Stomach (tissue), 19 donors: ENCODE measurements at places on chromosomes 1 and 21. TPM values are rescaled to one million over a fixed set of nuclear protein-coding genes. Genes with fewer than 3 reads are reported as not detected.

GRCh38 chr1:212959266-212960220, 9.2 kb downstream of the VASH2 start:
- no peak for DNase-seq

GRCh38 chr21:44572959-44573583, 458 bp upstream of the KRTAP10-4 start:
- DNase-seq, result no peak

The MEX3A gene
- total RNA-seq, result 1.6 TPM

DNA sequence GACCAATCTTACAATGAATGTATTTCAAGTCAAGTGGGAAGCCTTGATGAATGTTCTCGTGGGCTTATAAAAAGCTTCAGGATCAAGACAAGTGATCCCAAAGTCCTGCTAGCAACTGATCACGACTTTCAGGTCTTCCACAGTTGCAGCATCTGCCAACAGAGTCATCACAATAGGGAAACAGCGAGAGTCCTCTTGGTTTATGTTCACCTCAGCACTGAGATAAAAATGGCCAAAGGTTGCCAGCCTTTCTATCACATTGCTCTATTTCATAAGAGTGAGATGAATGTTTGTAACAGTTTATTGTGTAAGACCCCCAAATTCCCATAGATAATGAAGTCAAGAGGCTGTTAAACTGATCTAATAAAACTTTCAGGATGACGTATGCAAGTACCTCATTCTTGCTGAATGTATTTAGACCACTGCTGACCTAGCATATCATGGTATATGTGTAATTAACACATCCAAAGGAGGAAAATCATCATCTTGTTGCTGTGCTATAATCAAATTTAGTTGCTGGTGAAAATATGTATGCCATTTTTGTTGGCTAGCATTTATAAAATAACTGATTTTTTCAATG, 150.6 kb downstream of the TGFBR3 start:
- DNase-seq, result no peak

- peak; percentile 3 for DNase-seq
These were observed 51.5 kb downstream of the SYT14 start for GRCh38 chr1:209989525-209989924.

DNA sequence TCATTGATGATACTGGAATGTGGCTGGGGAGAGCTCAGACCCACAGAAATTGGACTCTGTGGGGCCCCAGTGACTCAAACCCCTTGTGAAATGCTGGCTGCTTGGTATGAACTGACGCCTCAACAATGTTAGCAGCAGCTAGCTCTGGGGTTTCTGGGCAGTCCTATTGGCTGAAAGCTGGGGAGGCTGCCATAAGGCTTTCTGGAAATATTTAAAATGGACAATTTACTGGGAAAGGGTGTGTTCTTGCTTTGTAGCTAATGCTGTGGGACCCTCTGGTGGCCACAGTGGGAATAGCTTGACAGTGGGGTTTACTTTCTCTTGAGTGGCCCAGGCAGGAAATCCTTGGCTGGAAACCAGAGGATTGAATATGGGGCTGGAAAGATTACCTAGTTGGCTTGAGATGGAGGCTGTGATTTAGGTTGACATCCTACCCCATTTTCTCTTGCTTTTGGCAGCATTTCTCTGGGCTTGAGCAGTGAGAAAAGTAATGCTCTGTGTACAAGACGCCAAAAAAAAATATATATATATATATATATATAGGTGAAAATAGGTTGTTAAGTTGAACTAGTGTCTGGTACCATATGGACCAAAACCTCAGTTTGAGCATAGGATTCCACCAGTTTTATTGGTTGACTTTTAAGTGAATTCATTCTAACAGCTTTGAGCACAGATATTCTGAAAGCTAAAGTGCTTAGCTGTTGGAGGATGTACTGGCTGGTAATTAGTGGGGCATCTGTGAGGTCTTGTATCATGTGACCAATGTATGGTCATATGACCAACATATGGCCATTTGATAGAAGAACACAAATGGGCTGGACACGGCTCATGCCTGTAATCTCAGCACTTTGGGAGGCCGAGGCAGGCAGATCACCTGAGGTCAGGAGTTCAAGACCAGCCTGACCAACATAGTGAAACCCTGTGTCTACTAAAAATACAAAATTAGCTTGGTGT, 8.2 kb upstream of the S100A10 start:
- peak; percentile 95 for DNase-seq

DNA sequence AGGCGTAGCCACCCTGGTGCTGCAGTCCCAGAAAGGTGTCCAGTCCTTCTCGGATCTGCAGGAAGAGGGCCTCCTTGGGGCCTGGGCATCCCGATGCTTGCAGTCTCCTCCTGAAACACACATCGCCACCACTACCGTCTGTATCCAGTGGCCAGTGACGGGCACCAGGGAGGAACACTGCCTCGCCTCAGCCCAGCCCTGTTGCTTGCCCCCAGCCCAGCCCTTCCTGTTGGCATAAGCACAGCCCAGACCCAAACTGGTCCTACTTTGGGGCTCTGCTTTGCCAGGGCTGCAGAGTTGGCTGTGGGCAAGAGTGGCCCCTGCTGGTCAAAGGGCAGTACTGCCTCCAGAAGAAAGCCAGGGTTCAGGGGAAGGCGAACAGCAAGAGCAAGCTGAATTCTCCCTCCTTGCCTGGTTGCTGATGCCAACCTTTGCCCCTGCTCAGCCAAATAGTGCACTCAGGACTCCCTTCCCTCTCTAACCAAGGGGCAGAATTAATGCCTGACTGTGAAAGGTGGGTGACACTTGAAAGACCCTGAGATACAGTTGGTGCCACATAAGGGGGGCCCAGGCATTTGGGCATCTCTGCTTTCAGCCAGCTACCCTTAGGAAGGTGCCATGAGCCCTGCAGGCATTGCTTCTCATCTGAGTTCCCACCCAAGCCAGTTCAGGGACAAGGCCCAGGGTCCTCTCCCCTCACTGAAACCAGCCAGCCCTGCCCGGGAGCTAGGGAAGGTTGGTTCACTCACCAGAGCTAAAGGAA, 11.1 kb upstream of the ARHGEF2 start:
- peak; percentile 92 for DNase-seq

DNA sequence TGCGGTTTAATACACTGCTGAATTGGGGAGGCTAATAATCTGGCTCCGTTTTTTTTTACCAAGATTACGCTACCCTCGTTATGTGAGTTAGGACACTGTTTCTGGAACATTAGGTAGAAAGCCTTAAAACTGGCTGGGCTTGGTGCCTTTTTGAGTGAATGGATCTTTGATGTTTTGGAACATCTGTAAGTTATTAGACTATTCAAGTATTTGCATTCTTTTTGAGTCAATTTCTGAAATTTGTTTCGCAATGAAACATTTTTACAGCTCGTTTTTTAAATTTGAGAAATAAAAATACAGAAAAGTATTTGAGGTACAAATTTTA, 106.9 kb downstream of the LTN1 start:
- no peak for DNase-seq

DNA sequence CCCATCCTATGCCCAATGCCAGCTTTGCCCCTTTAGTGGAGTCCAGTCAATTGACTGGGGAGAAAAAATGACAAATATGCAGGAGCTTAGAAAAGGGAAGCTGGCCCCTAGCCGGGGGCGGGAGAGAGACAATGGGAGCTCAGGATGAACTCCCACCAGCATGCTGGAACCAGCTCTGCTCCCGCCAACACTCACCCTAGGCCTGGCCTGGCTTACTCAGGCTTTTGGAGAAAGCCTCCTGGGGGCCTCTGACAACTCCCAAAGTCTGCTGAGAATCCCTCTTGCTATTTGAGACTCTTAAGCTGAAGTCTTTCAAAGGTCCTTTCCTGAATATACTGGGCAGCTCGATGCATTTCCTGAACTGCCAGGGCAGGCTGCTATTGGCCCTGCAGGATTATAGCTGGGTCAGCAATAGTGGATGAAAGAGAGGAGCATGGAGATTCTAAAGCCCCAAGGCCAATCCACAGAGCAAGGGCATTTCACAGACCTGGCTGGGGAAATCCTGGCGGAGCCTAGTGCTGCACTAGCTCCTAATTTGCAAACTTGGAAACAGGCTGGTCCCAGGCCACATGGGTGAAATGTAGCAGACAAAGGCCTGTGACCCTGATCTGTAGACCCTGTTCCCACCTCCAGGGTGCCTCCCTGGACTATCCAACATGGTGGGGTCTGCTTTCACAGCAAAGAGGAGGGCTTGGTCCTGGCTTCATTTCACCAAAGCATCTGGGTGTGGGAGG, 35.7 kb upstream of the CLSTN1 start:
- no peak for DNase-seq

GRCh38 chr1:22127248-22127647, 15.6 kb downstream of the WNT4 start:
- no peak for DNase-seq

DNA sequence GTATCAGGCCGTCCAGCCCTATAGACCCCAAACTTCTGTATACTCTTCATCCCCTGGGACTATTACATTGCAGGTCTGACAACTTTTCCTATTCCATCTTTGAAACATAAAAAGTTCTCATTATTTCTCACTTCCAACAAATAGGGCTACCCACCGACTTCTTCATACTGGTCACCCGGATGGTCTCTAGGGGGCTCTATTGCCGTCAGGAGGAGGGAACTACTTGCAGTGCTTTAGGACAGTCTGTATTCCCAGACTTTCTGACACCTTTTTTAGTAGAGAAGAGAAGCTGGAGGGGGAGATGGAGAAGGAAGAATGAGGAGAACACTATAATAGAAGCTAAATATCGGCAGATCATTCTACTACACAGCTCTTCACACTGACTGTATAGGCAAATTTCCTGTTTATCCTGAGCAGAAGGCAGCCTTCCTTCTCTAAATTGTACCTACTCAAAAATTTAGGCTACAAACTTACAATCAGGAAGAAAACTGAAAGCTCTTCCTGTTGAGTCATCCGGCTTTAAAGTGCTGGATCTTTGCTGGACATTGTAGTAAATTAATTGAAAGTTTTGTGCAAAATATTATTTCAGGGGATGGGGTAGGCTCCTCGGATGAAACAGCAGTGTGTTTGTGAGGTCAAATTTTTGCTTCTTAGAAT, 54.6 kb downstream of the CDC7 start:
- DNase-seq, result no peak

DNA sequence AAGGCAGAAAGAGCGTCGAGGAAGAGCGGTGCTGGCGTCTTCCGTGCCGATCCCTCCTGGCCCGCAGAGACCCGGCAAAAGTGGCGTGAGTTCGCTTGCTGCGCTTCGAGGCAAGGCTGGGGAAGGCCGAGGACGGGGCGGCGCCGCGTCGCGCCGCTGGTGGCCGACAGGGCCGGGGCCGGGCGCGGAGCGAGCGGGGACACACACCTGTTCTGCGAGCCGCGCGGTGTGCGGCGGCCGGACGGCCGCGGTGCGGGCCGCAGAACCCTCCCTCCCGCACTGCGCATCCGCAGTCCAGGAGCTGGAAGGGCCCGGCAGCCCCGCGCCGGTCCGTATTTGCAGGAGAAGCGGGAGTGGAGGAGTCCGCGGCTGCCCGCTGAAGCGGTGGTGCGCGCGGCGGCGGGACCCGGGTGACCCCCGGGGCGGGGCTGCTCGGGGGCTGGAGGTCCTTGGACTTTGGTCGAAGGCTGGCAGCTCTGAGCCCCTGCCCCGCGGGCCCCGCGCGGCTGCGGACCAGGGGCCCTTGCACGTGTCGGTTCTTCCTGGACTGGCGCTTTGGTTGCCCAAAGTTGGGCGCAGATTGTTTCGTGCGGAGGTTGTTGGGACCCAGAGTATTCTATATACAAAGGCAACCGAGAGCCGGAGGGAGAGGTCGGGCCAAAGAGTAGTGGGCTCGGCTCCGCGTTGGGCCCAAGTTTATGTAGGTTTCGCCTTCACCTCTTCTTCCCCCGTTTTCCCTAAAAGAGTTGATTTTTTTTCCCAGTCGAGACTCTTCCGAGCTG, 2.6 kb downstream of the RNF220 start:
- DNase-seq, result peak; percentile 51

- DNase-seq, result peak; percentile 7
These were observed 27.7 kb downstream of the DSTYK start for GRCh38 chr1:205183676-205184335.

The TP73 gene
- not detected for total RNA-seq

The SELENBP1 gene
- 341 TPM for total RNA-seq

DNA sequence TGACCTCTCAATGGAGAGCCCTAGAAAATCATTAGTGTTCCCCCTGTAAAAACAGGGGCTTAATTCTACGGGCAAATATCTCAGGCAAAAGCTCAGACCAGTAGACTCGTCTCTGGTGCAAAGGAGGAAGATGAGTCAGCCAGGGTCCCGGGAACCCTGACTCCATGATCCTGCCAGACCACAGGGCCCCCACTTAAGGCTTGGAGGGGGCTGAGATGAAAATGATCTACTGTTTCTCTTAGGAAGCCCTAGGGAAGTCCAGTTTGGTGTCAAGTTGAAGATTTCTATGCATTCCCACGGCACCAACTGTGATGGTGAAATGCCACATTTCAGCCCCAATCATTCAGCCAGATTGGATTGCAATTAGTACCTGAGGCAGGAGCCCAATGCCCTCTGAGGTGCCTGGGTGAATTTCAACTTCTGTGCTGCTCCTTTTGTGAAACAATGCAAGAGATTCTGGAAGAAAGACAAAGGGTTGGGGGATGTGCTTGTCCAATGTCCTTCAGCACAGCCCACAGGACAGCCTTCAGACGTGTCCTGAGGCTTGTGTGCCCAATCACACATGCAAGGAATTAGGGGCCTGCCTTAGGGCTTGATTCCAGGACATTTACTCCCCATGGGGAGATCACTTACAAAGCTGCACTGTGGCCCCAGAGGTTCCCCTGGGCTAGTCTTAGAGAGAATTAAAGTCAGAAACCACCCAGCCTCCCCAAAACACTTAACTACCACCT, 18.1 kb downstream of the NAV1 start:
- no peak for DNase-seq

GRCh38 chr1:28548318-28548717, 4.6 kb upstream of the TRNAU1AP start:
- DNase-seq, result no peak

- DNase-seq, result peak; percentile 50
These were observed 3.0 kb downstream of the OLFML3 start for GRCh38 chr1:113981962-113982931.

The PLA2G2F gene
- total RNA-seq, result 0.18 TPM

GRCh38 chr1:66968574-66968973, 43.8 kb downstream of the MIER1 start:
- no peak for DNase-seq

The CRNN gene
- not detected for total RNA-seq

DNA sequence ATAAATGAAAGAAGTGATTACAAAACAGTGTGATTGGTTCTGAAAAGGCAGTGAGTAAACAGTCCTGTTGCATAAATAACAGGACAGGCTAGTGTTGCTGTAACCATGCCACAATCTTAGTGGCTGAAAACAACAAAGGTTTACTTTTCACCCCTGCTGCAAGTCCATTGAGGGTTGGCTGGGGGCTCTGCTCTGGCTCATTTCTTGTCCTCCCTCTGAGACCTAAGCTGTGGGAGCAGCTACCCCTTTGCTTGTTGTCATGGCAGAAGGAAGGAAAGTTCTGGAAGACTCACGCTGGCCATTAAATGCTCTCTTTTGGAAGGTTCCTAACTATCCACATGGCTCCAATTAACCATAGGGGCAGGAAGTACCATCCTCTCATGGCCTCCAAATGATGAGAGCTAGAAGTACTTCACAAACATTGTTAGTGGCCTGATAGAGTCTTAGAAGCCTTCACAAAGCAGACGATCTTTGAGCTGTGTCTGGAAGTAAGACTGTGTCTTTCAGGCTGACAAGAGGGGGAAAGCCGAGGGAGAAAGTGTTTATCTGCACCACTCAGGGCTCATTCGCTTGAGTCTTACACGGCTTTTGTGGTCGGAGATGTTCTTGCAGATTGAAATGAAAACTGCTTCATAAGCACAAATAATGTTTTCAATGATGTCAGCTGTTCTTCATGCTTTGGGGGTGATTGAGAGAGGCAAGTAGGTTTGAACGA, 11.9 kb downstream of the RCSD1 start:
- DNase-seq, result no peak
